ENCODE measurements at places on chromosomes 6 and 20.

DNA sequence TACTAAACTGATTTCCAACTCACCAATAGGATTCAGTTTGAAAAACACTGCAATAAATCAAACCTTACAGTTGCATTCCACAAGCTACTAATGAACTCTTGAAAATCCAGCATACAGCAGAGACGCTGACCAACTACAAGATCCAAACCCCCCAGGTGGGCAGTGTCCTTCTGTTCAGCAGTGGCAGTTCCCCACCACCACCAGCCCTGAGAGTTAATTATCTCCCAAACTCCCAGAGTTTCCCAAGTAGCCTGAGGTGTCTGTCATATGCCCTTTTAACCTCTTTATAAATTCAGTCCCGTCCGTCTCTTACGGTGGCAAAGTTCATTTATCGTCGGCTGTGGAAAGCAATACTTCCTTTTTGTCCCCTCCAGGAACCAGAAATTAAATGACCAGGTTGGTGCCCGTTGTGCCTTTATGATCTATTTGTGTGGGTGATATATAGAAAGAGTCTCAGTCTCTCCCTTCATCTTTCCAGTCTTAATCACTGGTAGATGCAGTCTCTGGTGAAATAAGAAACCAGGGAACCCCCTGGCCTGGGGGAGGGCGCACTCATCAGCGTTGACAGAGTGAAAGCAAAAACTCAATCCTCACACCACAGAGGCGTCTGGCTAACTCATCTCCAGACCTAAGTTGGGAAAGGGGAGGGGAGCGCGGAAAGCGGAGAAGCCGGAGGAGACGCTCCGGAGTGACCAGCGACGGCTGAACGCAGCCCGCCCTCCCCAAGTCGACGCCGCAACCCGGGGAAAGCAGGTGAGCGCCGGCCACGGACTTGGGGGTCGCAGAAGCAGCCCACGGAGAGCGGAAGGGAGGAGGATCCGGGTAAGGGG lies 717 bp downstream of the MRPL14 start:
- no peak for DNase-seq

DNA sequence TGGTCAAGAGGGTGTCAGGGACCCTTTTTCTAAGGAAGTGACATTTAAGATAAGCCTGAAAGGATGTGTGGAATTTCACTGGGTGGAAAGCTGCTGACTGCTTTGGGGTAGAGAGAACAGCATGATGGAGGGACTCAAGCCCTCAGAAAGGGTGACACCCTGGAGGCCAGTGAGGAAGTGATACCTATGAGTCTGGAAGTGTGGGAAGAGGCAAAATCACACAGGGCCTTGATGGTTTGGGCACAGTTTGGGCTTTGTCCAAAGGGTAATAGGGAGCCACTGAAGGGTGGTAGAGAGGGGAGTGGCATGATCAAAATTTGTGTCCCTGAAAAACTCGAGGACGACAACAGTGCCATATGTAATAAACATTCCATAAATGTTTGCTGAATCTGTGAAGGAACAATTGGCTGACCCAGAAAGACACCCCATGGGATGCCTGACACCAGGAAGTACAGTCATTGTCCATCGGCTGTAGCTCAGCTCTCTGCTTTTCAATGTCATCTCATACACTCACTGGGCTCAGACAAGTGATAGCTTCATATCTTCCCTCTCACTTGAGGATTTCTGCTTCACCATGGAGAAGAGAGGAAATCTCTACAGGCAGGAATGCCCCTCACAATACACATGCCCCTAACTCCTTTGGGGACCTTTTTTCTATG lies 21.3 kb downstream of the CASS4 start:
- DNase-seq: no peak

DNA sequence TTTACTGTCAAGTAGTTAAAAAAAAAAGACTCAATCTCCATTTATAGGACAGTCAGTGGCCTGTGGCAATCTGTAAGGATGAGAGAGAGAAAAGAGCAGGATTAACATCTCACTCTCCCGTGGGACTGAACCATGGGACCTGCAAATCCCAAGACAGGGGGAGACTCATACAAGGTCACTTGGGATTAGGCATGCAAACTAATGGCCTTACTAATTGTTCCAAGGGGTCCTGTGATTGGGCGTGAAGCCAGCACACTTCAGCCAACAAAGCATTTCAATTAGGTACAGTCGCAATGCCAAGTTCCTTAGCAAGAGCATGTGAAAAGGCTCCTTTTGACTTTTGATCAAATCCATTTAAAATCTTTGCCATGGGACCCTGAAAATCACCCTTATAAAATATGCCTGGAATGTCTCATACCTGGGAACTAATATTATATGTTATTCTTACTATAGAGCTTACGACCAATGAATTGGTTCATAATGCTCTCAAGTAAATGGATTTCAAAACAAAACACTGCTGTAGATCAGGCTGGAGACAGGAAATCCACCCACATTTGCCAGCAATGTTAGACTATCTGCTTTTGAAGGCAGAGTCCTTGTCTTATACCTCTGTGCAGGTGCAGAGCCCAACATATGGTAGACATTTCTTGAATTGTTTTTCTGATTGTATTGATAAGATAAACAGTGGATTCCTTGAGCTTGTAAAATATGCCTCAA lies 412.5 kb downstream of the GJA1 start:
- DNase-seq: peak; percentile 1

DNA sequence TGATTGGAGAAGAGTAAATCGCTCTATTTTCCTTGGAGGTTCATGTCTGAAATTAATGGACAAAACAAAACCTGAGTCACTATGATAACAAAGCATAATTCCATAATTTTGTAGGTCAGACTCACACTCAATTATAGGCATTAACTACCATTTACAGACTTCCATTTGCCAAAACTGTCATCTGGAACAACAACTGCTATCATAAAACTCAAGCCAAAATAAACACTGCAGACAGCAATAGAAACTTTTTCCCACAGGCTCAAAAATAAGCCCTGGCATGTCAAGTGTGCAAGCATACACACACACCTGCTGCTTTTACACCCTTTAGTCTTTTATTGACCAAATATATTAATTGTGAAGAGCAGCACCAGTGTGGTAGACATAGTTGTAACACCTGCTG lies 7.1 kb downstream of the MRPS10 start:
- no peak for DNase-seq

DNA sequence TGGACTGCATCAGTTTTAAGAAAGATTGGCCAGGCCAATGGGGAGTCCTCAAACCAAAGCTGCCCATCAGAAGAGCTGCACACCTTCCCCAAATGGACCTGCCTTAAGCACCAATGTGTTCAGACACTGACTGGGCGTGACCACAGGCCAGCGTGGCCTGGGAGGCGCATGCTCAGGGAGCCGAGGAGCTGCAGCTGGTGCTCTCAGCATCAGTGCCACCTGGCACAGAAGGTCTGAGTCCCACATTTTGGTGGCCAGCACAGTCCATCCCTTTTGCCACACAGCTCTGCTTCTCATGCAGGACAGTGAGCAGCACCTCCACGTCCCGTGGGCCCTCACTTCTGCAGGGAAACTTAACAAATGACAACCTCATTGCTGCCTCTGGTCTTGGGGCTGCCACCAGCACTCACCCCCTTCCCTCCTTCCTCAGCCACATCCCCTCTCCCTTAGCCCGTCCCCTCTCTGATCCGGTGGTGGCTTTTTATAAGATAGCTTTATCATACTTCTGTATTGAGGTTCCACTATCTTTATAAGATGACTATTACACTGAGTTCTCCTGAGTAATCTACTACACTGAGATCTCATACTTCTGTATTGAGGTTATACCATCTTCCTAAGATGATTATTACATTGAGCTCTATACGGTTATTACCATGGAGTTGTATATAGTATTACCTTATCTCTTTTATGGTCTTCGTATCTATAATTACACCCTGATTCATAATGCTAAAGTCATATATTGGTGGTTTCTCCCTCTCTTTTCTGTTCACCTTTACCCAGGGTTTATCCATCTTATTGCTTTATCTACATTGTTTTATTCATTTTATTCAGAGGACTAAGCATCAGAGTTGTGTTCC lies 109.1 kb downstream of the TOX2 start:
- DNase-seq: no peak

- DNase-seq: no peak
Measured at GRCh38 chr6:105163183-105163582, 16.6 kb downstream of the POPDC3 start.

GRCh38 chr20:1373614-1374013 lies 19.2 kb downstream of the FKBP1A start:
- DNase-seq: peak; percentile 72

DNA sequence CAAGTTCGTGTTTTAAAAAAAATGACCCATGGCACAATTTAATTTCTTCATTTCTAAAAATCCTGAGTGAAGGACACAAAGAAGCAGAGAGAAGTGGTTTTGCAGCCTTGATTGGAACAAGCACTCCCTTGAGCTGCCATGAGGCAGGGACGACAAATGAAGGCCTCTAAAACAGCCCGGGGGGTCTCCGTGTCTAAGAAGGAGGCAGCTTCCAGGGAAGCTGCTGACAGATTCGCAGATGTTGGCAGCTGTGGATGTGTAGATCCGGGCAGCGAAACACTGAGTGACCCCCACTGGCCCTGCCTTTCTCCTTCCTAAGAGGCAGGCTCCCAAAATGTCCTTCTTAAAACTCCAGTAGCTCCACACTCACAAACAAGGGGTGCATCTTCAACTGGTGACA lies 9.6 kb upstream of the LBP start:
- DNase-seq: no peak

DNA sequence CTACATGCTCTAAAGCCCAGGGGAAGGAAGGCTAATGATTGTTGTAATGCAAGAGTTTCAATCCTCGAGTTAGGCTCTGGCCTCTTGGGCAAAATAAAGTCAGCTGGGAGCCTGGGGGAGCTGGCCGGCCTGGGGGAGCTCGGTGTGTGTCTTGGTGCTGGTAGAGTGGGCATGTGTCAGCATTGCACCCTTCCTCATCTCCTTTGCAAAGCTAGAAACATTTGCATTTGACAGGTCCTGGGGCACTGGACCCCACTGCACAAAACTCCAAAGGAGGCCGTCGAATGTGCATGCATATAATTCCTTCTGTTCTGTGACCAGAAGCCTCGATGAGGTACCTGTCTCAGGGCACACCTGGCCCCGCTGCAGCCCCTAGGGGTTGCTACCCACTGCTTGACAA lies 74.6 kb upstream of the SLC22A23 start:
- DNase-seq: no peak

GRCh38 chr6:53648184-53648943 lies 17.2 kb downstream of the KLHL31 start:
- DNase-seq: no peak

GRCh38 chr20:10735195-10735949 lies 61.6 kb upstream of the JAG1 start:
- DNase-seq: no peak

GRCh38 chr6:81749707-81750106 lies 2.8 kb downstream of the TENT5A start:
- no peak for DNase-seq

- DNase-seq: no peak
Measured at GRCh38 chr6:137390334-137390733, 103.9 kb downstream of the OLIG3 start.

DNA sequence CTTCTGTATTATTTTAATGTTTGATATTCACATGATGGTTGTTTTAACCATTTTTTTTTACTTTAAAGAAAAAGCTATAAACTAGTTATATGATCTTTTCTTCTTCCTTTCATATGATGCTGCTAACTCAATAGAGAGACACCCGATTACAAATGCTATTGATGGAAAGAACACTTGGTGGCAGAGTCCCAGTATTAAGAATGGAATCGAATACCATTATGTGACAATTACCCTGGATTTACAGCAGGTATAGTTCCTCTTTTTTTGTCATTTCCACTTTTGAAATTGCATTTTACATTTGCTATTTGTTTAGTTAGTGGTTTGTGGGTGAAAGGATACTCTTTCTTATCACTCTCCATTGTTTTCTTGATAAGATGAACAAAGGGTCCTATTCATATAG lies 176.7 kb downstream of the LAMA2 start:
- DNase-seq: no peak

GRCh38 chr6:74604279-74604678 lies 601.6 kb downstream of the COL12A1 start:
- no peak for DNase-seq

GRCh38 chr6:12420626-12421025 lies 130.5 kb downstream of the EDN1 start:
- DNase-seq: no peak

DNA sequence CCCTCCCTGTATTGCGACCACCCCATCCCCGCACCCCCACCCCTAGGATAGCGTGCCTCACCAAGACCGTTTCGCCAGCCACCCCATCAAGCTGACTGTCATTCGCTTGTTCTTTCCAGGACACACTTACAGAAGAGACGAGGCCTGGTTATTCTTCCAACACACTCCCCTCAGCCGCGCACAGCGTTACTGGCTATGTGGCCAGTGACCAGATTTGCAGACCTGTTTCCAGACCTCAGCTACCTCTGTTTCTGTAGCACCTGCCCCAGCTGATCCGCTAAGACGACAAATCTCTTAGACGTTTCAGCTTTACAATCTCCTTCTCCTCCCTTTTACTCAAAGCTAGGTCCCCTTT lies 26.1 kb downstream of the HLA-F start:
- DNase-seq: no peak

DNA sequence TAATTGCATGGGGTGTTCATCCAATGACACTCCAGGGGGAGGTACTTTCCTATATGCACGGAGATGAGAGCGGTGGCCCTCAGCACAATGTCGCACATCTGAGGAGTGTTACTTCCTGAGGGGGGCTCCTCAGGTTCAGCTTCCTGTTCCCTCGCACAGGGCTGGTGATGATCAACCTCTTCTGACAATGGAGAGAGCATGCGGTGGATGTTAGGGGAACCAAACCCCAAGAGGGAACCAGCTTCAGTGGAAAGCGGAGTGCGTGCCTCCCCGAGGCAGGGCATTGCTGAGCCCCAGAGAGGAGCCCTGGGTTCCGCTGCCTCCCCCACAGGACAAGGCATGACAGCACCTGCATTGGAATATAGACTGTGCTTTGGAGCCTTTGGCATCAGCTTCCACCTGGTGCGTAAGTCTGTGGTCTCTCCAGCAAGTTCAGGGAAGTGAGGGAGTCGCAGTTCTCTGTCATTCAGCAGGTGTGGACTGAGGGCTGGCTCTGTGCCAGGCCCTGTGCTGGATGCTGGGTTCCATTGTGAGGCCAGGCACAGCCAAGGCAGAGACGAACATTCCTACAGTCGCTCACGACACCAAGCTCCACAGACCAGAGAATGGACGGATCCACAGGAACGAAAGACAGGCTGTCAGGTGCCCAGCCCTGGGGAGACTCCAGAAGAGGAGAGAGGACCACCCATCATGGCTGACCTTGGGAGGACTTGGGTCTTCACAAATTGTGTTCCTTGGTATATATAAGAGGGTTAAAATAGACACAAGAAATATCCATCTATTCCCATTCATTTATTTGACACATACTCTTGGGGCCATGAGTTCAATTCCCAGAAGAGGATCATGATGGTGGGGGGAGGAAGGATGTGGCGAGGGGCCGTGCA lies 3.9 kb upstream of the ZNF831 start:
- no peak for DNase-seq

GRCh38 chr6:105259913-105260889 lies 80.4 kb upstream of the POPDC3 start:
- no peak for DNase-seq

- DNase-seq: no peak
Measured at GRCh38 chr20:63551068-63551467, 2.9 kb upstream of the FNDC11 start.
